ENCODE measurements at places on chromosomes 12 and 14.

DNA sequence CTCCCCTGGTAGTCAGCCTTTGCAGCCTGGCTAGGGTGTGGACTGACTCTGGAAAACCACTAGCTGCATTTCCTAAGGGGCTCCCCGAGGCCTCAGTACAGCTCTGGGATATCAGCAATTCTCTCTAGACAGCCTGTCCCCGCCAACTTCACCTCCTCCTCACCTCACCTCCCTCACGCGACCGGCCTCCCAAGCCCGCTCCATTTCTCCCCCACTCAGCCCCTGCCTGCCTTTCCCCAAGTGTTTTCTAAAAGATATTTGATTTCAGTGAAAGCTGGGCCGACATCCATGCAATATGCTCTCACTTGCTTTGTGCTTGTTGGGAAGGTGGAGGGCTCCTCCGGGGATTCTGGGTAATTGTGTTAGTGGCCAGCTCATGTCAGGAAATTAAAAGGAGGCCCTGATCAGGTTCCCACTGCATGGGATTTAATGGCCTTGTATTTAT, 91.8 kb downstream of the ESRRB start:
- DNase-seq = no peak

GRCh38 chr14:49961270-49962222, 68.7 kb downstream of the ARF6 start:
- DNase-seq = no peak

DNA sequence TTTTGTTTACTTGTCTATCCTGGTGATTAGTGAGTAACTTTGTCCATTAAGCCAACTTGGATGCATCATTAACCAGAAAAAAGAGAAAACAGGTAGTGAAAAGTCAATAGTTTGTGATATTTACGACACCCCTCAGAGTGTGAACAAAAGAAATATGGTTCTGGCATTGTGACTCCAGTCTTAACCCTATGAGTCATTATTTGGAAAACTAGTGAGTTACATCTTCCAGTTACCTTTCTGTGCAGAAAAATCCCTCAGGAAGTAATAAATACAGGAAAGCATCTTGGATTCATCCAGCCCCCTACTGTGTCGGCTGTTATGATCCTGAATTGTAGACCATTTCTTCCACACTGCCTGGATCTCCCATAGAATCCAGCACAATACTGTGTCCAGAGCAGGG, 379.1 kb downstream of the GALC start:
- DNase-seq = peak; percentile 27

DNA sequence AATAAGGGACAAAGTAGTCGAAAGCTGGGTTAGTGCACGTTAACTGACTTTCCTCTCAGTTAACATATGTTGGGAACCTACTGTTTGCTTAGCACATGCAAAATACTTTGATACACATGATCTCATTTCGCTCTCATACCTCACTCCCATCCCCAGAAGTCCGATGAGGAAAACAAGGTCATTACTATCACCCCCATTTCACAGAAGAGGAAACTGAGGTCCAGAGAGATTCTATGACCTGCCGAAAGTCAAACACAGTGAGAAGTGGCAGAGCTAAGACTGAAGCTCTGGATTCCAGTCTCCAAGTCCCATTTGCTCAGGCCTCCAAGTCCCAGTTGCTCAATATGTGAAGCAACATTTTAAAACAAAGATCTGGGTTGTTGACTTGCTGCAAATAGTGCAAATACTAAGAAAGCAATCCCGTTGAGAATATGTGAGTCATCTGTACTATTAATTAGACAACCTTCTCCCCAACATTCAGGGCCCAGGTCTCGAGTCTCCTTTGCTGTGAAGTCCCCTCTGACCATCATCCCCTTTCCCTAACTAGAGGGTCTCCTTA, 170.6 kb upstream of the PWP1 start:
- DNase-seq = no peak

GRCh38 chr14:102941419-102942011, 19.1 kb downstream of the AMN start:
- no peak for DNase-seq

- peak; percentile 35 for DNase-seq
Observed at GRCh38 chr14:68978172-68978911, 760 bp downstream of the ACTN1 start.

GRCh38 chr12:129844662-129845220, 59.1 kb downstream of the TMEM132D start:
- no peak for DNase-seq

DNA sequence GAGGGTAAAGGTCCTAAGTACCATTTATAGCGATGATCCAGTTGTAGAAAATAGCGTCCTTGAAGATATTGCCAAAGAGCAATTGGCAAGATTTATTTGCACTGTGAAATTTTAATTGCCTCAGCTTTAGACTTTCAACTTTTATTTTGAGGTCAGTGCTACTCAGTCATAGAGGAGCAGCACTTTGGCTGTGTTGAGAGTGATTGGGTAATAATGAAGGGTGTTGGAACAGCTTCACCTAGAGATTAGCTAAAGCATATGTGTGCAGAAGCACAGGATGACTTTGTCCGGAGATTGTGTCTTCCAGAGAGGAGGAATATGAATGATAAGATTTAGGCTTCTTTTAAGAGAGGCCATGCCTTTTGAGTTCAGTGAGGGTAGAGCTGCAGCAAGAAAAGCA, 164.8 kb downstream of the NPAS3 start:
- no peak for DNase-seq

DNA sequence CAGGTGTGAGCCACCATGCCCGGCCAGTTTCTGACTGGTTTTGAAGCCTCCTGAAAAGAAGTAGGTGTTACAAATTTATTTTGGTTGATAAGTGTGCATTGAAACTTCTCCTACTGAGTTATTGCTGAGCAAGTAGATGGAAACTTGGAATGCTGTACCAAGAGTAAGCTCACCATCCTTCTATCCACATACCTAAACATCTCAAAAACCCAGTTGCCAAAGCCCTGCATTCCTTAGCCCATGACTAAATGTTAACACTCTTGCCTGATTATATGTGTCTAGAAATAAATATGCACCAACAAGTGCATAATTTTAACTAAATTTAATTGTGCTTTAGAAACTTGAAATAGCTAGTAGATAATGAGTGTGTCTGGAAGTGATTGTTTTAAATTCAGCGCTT, 357.8 kb downstream of the DUSP6 start:
- no peak for DNase-seq

- no peak for DNase-seq
Observed at GRCh38 chr12:52557476-52557875, 4.5 kb upstream of the KRT71 start.

- no peak for DNase-seq
Observed at GRCh38 chr12:107832441-107832840, 57.9 kb downstream of the ASCL4 start.

DNA sequence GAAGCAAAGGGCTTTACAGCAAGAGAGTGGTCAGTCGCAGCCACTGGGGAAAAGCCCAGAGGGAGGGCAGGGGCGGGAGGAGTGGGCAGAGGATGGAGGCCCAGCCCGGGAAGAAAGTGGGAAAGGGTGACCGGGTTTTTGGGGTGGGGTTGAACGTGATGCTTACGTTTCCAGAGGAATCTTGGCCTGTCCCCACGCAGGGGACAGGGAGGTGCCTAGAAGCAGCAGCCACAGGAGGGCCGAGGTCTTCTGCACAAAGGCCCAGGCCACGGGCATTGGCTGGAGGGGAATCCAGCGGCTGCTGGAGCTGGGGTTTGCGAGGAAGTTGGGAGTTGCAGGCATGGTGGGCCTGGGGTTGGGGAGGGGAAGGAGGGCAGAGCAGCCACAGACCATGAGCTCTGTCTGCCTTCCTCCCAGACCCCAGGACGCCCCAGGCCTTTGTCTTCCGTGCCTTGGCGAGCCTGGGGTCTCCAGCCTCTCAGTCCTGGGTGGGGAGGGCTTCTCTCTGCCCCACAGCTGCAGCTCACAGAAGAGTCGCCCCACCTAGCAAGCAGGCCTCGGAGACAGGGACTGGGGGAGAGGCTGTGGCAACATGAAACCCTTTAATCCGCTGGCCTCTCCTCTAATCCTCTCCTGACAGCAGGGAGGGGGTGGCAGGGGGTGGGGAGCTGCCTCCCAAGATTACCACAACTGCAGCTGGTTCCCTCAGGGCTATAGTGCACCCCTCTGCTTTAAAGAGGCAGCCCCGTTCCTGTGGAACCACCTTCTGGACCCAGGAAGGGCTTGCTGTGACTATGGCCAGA, at the start of gene CACNA2D4:
Gene CACNA2D4, minus strand, starts transcription at position 572 of the 803 bp plus-strand sequence. Its CDS starts 179 bp downstream, at position 393.
- DNase-seq = no peak

GRCh38 chr14:92093320-92093719, 13.1 kb downstream of the ATXN3 start:
- DNase-seq = no peak

DNA sequence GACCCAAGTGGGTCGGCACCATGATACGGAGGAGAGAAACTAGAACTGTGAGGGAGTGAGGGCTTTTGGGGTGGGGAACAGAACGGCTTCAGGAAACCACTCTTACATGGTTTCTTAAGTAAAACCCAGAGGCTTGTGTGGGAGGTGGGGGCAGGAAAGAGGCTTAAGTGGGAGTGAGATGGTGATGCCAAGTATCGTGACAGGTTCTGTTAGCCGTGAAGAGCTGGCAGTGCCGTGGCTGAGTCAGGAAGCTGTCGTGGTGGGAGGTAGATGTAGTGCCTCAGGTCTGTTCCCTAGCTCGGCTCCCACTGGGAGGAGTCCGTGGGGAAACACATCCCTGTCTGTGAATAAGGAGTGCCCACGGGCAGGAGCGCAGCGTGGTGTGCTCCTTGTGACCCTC, 185.8 kb upstream of the FKBP4 start:
- no peak for DNase-seq

- no peak for DNase-seq
Observed at GRCh38 chr12:25433581-25434325, 119.3 kb downstream of the LMNTD1 start.

- no peak for DNase-seq
Observed at GRCh38 chr12:98741556-98742265, 96.6 kb downstream of the APAF1 start.
